Neuronal stem cell (in vitro differentiated cells): ENCODE measurements at places on chromosomes 3 and 15.

GRCh38 chr3:112583105-112583504 lies 21.3 kb downstream of the SLC35A5 start:
- no peak for DNase-seq
- no peaks in the 10 kb centered on the region for H3K27me3 ChIP-seq
- peaks cover 91% of the 10 kb centered on the region for H3K36me3 ChIP-seq
- no peaks in the 10 kb centered on the region for H3K4me1 ChIP-seq

- H3K27ac ChIP-seq = no peak overlapping the region
- H3K27me3 ChIP-seq = no peaks in the 10 kb centered on the region
- H3K36me3 ChIP-seq = no peaks in the 10 kb centered on the region
- no peak overlapping the region for H3K4me3 ChIP-seq
Observed at GRCh38 chr3:128374746-128375445, 91.8 kb downstream of the DNAJB8 start.

DNA sequence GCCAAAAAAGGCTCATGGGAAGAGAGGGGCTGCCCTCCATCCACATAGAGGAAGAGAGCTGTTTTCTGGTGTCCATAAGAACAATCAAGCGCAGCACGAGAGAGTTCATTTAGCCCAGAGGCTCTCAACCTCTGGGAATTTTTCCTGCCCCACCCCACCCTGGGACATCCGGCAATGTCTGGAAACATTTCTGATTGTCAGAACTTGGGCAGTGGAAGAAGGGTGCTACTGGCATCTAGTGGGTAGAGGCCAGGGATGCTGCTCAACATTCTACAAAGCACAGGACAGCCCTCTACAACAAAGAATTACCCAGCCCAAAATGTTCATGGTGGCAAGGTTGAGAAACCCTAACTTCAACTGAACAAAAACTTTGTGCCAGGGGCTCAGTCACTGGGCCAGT lies 92.9 kb downstream of the RAB11A start:
- DNase-seq = no peak
- H3K27me3 ChIP-seq = no peaks in the 10 kb centered on the region
- peaks cover 3% of the 10 kb centered on the region for H3K4me1 ChIP-seq
- no peaks in the 10 kb centered on the region for H3K36me3 ChIP-seq

- no peaks in the 10 kb centered on the region for H3K27me3 ChIP-seq
- H3K36me3 ChIP-seq = no peaks in the 10 kb centered on the region
- no peak for DNase-seq
- H3K4me1 ChIP-seq = no peaks in the 10 kb centered on the region
- H3K27ac ChIP-seq = no peak overlapping the region
- H3K4me3 ChIP-seq = no peak overlapping the region
Observed at GRCh38 chr3:117192888-117193287, 483.3 kb downstream of the TUSC7 start.

DNA sequence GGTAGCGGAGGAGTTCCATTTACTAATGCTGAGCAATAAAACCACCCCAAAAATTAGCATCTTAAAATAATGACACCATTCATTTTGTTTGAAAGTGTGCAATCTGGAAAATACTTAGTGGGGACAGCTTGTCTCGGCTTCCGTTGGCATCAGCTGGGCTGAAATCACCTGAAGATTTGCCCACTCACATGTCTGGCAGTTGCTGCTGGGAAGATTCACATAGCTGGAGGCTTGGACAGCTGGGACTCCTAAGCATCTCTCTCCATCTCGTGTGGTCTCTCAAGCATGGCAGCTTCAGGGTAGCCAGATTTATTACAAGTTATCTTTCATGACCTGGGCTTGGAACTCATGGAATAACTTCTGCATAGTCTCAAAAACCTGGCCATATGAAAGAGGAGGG lies 38.4 kb upstream of the BFSP2 start:
- H3K27me3 ChIP-seq = no peaks in the 10 kb centered on the region
- no peak for DNase-seq
- H3K4me1 ChIP-seq = no peaks in the 10 kb centered on the region
- no peak overlapping the region for H3K27ac ChIP-seq

DNA sequence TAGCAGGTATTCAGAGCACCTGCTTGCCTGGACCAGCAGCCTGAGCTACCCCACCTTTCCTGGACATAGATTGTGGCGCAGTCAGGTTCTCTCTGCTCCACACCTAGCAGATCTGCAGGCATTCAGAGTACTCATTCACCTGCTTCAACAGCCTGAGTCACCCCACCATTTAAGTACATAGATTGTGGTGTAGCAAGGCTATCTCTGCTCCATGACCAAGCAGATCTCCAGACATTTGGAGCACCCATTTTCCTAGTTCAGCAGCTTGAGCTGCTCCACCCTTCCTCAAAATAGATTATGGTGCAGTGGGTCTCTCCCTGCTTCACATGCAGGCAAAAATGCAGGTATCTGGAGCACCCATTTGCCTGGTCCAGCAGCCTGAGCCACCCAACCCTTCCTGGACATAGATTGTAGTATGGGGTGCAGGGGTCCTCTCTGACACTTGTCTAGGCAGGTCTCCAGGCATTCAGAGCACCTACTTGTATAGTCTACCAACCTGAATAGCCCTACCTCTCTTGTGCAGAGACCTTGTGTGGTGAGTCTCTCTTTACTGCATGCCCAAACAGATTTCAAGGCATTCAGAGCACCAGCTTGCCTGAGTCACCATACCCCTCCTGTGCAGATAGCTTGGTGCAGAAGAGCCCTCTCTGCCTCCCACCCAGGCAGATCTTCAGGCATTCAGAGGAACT lies 466.0 kb upstream of the THBS1 start:
- H3K4me1 ChIP-seq = no peaks in the 10 kb centered on the region
- no peak for DNase-seq
- no peaks in the 10 kb centered on the region for H3K36me3 ChIP-seq
- H3K4me3 ChIP-seq = no peak overlapping the region

GRCh38 chr3:118949113-118949760 lies 85.4 kb downstream of the IGSF11 start:
- no peaks in the 10 kb centered on the region for H3K36me3 ChIP-seq
- DNase-seq = no peak
- no peak overlapping the region for H3K27ac ChIP-seq
- H3K27me3 ChIP-seq = no peaks in the 10 kb centered on the region
- no peaks in the 10 kb centered on the region for H3K4me1 ChIP-seq

GRCh38 chr3:11803977-11804892 lies 42.5 kb downstream of the TAMM41 start:
- no peaks in the 10 kb centered on the region for H3K27me3 ChIP-seq
- H3K27ac ChIP-seq = no peak overlapping the region
- peaks cover 86% of the 10 kb centered on the region for H3K36me3 ChIP-seq
- DNase-seq = peak; percentile 21

GRCh38 chr15:81939604-81940440 lies 106.0 kb downstream of the MEX3B start:
- H3K4me3 ChIP-seq = no peak overlapping the region
- DNase-seq = peak; percentile 30
- H3K4me1 ChIP-seq = peaks cover 4% of the 10 kb centered on the region
- H3K27me3 ChIP-seq = no peaks in the 10 kb centered on the region

DNA sequence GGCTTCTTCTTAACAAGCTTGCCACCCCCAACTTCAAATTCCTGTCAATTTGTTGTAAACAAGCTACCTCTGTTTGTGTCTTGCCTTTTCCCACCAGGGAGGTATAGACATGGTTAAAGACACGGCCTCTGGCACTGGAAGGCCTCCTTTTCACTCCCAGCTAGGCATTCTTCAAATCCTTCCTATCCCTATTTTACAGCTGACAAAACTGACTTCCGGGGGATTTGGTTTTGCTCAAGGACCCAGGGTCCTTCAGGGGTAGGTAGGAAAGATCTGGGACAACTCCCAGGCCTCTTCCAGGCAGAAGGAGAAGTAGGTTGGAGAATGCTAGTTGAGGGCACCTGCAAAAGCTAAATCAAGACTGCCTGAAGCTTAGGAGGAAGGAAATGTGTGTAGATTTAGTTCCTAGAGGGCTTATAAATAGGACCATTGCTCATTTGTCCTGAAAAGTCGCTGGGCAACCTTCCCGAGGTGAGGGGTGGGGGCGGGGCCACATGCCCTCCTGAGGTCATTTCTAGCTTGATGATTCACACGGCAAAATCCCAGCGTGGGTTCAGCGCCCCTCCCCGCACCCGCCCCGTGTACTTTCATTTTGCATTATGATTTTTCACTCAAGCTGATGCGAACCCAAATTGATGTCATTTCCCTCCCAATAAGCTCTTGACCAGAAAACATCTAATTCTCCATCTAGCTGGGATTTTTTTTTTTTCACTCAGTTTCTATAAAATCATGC lies 365.5 kb downstream of the SHQ1 start:
- peaks cover 4% of the 10 kb centered on the region for H3K4me1 ChIP-seq
- H3K4me3 ChIP-seq = no peak overlapping the region
- no peaks in the 10 kb centered on the region for H3K27me3 ChIP-seq

DNA sequence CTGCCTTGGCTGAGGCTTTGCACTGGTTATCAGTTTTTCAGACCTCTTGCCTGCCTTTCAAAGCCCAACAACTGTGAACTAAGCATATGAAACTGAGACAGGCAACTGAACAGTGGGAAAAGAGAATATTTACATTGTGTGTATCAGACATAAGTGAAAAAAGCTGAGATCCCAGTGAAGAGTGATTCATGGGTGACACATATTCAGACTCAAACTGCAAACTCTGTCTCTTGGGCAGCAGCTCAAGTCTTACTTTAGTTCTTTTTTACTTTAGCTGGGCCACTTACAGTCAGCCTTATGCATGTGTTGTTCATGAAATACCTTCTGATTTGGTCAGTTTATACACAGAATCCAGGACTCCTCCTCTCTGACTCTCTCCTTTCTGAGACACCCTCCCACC lies 19.2 kb downstream of the SUCLG2 start:
- H3K4me1 ChIP-seq = no peaks in the 10 kb centered on the region
- H3K4me3 ChIP-seq = no peak overlapping the region
- H3K36me3 ChIP-seq = no peaks in the 10 kb centered on the region
- no peaks in the 10 kb centered on the region for H3K27me3 ChIP-seq
- no peak overlapping the region for H3K27ac ChIP-seq

DNA sequence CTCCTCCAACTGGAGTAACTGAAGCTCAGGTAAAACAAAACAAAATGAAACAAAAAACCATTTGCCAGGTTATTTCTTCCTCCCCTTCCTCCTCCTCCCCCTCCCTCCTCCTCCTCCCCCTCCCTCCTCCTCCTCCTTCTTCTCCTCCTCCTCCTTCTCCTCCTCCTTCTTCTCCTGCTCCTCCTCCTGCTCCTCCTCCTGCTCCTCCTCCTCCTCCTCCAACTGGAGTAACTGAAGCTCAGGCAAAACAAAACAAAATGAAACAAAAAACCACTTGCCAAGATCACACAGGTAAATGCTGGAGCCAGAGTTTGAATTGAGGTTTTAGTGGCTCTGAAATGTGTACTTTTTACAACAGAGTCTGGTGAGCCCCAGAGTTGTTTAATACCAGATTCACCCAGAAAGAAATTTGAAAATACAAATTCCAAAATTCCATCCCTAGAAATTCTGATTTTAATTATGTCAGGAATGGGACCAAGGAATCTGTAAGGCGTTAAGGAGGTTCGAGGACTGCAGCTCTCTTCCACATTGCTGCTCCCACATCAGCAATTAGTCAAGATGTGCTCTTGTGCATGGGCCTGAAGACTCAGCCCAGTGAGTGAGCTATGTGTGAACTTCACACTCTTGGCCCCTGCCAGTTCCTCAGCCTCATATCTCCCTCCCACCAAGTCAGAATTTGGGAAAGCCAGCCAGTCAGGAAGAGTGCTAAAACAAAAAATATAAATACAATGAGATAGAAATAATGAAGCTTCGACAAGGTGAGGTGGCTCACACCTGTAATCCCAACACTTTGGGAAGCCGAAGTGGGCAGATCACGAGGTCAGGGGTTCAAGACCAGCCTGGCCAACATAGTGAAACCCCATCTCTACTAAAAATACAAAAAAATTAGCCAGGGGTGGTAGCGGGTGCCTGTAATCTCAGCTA lies 31.6 kb upstream of the ZNF770 start:
- no peak for DNase-seq
- no peaks in the 10 kb centered on the region for H3K36me3 ChIP-seq
- no peak overlapping the region for H3K4me3 ChIP-seq
- no peak overlapping the region for H3K27ac ChIP-seq
- no peaks in the 10 kb centered on the region for H3K27me3 ChIP-seq
